GM04503 (cell line): ENCODE measurements at places on chromosomes 4 and X.

- DNase-seq: no peak
Measured at GRCh38 chr4:182803235-182803634, 114.0 kb downstream of the DCTD start.

- DNase-seq: no peak
Measured at GRCh38 chr4:53477038-53477565, 99.7 kb downstream of the FIP1L1 start.

- DNase-seq: no peak
Measured at GRCh38 chr4:99099311-99099710, 10.7 kb upstream of the ADH5 start.

DNA sequence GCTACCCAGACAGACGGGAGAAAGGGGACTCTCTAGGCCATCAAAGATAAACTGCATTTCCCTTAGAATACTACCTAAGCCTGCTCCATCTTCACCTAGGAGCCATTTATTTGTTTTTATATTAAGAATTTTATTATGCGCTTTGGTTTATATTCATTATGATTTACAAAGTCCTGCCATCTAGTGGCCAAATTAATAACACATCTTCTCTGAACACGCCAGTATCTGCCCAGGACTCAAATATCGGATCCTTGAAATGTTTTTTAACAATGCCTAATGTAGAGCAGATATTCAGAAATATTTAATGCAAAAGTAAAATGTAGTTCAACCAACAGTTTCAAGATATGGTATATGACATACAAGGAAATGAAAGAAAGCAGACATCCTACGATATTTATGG is 20.8 kb upstream of the PRPS2 start:
- no peak for DNase-seq

GRCh38 chr4:15765910-15766697 is 12.0 kb upstream of the CD38 start:
- DNase-seq: no peak

DNA sequence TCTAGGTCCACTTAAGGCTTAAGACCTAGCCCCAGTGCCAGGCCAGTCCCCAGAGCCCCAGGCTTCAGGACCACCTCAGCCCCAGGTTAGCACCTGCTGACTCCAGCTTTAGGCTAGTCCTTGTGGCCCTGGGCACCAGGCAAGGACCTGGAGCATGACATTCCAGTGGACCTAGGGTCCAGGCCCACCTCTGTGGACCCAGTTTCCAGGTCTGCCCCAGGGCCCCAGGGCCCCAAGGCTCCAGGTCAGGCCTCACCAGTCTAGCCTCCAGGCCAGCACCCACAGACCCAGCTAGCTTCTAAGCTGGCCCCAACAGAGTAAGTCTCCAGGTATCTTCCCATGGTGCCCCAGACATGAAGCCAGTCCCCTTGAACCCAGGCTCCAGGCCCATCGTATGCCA is 97.5 kb downstream of the QRFPR start:
- DNase-seq: no peak

GRCh38 chrX:139382529-139382928 is 148.0 kb upstream of the F9 start:
- DNase-seq: no peak

DNA sequence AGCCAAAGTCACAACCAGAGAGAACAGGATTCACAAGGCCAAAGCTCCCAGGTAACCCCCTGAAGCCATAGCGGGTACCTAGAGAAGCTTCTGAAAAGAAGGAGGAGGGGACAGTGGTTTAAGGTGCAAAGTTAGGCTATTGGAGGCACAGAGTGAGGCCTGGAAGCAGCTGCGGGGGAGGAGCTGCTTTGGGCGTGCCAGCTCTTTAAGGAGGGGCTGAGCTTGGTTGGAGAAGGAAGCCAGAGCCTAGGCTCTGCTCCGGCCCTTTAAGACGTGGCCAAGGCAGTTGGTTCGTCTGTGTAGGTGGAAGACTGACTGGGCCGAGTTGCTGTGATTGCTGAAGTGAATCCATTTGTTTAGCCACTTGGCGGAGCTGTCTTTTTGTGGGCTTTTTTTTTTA is 1.5 kb downstream of the KLF8 start:
- no peak for DNase-seq

DNA sequence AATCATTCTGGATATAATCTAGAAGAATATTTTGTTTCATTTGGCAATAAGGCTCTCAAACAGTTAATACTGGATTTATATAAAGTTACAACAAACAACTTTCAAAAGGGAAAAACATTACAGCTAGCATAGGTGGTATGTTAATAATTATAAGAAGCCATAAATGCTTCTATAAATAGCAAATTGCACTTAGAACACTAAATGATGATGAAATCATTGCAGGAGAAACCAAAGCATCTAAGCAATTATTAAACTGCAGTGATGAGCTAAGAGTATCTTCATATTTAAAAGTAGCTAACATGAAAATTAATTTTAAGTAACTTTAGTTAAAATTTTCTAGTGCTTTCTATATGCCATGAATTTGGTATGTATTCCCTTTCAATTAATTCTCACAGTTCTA is 189.5 kb downstream of the CENPC start:
- DNase-seq: no peak

DNA sequence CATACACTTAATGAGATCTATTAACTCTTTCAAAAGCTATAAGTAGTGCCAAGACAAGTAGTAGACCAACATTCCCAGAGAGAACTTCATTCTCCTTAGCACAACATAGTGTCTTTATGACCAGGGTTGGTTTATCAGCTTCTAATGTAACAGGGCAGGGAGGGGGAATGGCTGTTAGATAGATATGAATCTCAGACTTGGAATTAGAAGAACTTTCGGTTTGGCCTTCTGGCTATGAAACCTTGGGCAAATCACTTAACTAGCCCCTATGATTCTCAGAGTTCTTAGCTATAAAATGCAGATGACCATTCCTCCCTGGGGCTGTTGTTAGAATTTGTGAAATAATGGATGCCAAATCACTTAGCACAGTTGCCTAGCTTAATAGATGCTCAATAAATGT is 132.2 kb downstream of the SLC10A7 start:
- no peak for DNase-seq

- no peak for DNase-seq
Measured at GRCh38 chrX:97229318-97229717, 345.6 kb downstream of the RPA4 start.

GRCh38 chr4:32824336-32824735 is 2104.2 kb downstream of the PCDH7 start:
- DNase-seq: no peak

- DNase-seq: peak; percentile 9
Measured at GRCh38 chrX:141760761-141761160, 62.2 kb upstream of the SPANXD start.

GRCh38 chrX:134718966-134719317 is 60.7 kb upstream of the PLAC1 start:
- no peak for DNase-seq

- DNase-seq: no peak
Measured at GRCh38 chr4:128536746-128537145, 249.1 kb upstream of the PGRMC2 start.

DNA sequence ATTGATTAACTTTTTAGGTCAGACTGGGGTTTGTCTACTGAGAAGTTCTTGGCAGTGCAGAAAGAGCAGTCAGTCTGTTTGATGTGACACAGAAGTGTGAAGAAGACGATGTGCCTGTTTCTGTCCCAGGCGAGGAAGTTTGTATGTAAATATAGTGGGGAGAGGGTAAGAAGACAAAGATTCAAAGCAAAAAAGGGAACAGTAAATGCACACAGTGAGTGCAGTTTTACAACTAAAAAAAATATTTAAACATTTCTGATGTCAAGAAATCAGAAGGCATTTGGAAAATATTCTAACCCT is 264.9 kb downstream of the RAPGEF2 start:
- no peak for DNase-seq

DNA sequence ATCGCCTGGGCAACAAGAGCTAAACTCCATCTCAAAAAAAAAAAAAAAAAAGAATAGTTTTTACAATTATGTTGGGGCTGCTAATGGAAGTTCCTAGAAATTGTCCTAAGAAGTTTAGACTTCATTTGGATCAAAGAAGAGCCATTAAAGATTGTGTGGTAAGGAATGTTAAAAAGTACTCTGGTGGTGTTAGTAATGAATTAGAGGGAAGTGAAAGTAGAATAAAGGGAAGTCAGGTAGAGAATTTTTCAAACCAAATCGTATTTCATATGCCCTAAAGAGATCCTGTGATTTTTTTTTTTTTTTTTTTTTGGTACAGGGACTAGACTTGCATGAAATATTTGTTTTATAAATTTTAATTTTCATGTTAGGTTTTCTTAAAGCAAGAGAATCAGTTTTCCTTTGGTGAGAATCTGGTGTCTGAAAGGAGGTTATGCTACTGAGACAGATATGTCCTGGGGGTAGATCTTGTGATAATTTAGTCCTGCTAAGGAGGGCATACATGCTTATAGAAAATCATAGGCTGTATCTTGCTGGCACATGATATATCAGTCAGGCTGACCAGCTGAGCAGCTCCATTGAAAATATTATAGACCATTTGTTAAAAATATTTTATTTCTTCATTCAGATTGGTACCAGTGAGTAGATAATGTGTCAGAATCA is 10.7 kb downstream of the SEC24B start:
- DNase-seq: no peak

DNA sequence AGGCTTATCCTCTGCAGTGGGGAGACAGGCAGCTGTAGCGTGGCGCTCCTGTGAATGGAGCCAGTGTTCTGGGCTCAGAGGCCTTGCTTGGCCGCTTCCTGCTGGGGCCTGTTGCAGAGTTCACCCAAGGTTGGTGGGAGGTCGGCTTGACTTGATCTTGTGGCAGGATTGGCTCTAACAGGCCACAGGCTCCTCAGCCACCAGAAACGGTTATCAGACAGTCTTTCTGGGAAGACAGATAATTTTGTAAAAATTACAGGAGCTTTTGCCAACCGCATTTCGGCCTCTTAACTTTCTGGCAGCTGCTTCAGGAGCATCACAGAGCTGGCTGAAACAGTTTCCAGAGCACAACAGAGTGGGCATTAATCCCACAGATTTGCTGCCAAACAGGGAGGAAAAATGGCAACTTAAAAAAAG is 66.4 kb downstream of the DIPK2B start:
- no peak for DNase-seq

GRCh38 chrX:100591256-100592051 is 6.7 kb downstream of the TNMD start:
- no peak for DNase-seq

- no peak for DNase-seq
Measured at GRCh38 chrX:10608099-10608498, 12.3 kb downstream of the MID1 start.

- no peak for DNase-seq
Measured at GRCh38 chr4:158422546-158422945, 99.1 kb upstream of the RXFP1 start.

- no peak for DNase-seq
Measured at GRCh38 chrX:23333842-23334520, 668 bp upstream of the PTCHD1 start.

- no peak for DNase-seq
Measured at GRCh38 chr4:165787516-165788274, 85.3 kb upstream of the TLL1 start.

GRCh38 chr4:20050768-20051167 is 200.9 kb upstream of the SLIT2 start:
- no peak for DNase-seq

- no peak for DNase-seq
Measured at GRCh38 chr4:1759818-1760223, 33.3 kb upstream of the FGFR3 start.
